Right cardiac atrium (tissue), 5 donors: ENCODE measurements at places on chromosomes 3 and 15. TPM values are rescaled to one million over a fixed set of nuclear protein-coding genes. Genes with fewer than 3 reads are reported as not detected.

Gene KBTBD8
- polyA plus RNA-seq: 2.0 TPM

Gene TRA2B
- polyA plus RNA-seq: 45.8 TPM

Gene OXTR
- 0.11 TPM for polyA plus RNA-seq

Gene FAM107A
- polyA plus RNA-seq: 52.7 TPM

Gene TTLL13
- polyA plus RNA-seq: 0.72 TPM

Gene P2RY1
- 1.1 TPM for polyA plus RNA-seq

Gene GNAI2
- polyA plus RNA-seq: 122 TPM

Gene COL7A1
- 8.7 TPM for polyA plus RNA-seq

Gene PTPN9
- 4.5 TPM for polyA plus RNA-seq

Gene MAGEL2
- polyA plus RNA-seq: 0.02 TPM

Gene CCDC12
- 58.0 TPM for polyA plus RNA-seq

Gene NBEAL2
- 13.7 TPM for polyA plus RNA-seq

Gene WDR53
- 10.3 TPM for polyA plus RNA-seq

DNA sequence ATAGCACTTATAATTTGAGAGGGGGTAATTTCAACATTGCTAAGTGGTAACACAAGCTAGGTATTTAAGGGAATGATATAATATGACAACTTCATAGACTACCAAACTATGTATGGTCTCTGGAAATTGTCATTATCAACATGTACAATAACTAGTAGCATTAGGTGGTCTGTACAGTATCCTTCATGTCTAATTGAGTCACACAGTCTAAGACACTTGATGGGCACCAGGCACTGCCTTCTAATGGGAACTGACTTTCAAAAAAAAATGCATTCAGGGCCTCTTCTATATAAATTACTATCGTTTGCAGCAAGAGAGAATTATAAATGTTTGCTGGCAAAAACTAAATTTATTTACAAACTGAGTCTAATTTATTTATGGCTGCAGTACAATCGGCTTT, 271.8 kb downstream of the MECOM start:
- DNase-seq: no peak

- no peak for DNase-seq
Observed at GRCh38 chr15:99185414-99186130, 63.8 kb downstream of the TTC23 start.

- DNase-seq: no peak
Observed at GRCh38 chr3:110413807-110414748, 657.5 kb upstream of the NECTIN3 start.

GRCh38 chr15:79582650-79583049, 150.5 kb downstream of the MINAR1 start:
- no peak for DNase-seq

DNA sequence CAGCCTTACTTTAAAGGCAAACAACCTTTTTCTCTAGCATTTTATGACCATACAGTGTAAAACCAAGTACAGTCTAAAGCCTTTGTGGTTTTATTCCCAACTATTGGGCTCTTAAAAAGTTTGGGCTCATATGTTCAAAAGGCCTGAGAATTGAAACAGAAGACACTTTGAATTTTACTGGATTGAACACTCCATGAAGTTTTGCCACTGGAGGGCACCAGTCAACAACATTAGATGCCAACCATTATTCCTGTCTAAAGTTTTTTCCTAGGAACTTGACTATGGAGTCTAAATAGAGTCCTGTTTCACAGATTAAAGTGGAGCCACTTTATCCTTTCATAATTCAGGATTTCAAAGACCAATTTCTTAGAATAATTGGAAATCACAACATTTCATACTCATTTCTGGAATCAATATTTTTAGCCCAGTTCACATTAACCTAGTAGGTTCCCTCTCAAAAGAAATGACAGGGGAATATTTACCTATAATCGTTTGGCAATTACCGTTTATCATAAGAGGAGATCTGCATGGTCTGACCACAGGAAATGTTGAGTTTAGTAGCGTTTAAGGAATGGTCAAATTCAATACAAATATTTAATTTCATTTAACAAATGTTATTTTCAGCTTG, 244.1 kb upstream of the PDZRN3 start:
- DNase-seq: no peak

DNA sequence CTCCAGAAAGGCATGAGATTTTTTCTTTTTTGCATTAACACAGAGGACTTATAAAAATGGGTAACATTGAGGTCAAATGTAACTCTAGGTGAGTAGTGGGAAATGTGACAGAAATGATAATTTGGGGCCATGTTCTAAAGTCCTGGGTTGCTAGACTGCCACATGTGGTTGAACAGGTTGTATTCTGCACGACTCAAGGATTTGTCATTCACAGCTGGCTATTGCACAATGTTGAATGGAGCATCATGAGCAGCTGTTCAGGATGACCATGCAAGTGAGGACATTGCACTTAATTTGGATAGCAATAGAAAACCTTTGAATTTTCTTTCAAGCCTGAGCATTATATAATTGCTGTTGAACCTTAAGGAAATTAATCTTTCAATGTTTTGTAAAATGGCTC, 396.6 kb downstream of the NAALADL2 start:
- DNase-seq: no peak

- peak; percentile 67 for DNase-seq
Observed at GRCh38 chr3:194574639-194575483, 58.4 kb downstream of the TMEM44 start.

DNA sequence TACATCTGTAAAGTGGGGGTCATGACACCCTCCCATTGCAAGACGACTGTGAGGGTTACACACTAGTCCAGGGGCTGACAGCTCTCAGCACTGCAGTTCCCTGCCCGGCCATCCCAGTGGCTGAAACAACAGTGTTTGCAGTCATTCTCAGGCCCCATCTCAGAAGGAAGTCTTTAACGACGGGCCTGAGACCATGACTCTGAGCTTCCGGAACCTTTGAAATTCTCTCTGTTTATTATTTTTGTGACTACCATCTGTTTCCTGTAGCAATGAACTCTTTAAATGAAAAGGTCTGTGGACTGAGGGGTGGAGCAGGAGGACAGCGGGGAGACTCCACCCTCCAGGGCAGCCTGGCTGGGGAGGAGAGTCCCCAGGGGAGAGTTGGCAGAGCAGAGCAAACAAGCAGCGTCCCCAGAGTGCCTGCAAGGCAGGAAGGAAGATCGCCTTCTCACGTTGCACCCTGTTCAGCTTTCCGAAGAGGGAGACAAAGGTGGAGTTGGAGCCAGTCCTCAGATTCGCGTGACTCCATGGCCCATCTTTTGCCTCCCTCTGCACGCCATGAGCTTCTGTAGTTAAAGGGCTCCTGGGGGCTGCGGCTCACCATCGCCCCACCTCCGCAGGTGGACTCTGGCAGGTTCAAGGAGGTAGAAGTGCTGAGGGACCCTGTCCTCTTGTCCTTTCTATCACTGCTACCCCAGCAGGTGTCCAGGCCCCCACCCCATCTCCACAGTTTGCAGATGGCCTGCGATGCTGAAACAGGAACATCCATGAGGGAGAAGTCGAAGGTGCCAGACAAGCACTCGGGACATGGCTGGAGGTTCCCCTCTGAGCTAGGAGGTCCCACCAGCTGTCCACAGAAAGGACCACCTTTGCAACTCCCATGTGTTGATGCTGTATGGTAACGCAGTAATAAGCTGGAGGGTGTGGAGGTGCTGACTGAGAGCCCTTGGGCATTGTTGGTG, 525.8 kb upstream of the PROK2 start:
- peak; percentile 59 for DNase-seq

DNA sequence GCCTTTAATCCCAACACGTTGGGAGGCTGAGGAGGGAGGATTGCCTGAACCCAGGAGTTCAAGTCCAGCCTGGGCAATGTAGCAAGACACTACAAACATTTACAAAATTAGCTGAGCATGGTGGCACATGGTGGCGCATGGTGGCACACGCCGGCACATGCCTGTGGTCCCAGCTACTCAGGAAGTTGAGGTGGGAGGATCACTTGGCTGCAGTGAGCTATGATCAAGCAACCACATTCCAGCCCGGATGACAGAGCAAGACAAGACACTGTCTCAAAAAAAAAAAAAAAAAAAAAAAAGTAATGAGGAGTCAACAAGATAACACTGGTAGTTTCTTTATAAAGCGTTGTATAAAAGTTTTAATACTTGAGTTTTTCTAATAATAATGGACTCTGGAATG, 10.1 kb downstream of the FEZF2 start:
- DNase-seq: no peak

GRCh38 chr3:175355801-175356335, 496.7 kb downstream of the NAALADL2 start:
- DNase-seq: no peak

DNA sequence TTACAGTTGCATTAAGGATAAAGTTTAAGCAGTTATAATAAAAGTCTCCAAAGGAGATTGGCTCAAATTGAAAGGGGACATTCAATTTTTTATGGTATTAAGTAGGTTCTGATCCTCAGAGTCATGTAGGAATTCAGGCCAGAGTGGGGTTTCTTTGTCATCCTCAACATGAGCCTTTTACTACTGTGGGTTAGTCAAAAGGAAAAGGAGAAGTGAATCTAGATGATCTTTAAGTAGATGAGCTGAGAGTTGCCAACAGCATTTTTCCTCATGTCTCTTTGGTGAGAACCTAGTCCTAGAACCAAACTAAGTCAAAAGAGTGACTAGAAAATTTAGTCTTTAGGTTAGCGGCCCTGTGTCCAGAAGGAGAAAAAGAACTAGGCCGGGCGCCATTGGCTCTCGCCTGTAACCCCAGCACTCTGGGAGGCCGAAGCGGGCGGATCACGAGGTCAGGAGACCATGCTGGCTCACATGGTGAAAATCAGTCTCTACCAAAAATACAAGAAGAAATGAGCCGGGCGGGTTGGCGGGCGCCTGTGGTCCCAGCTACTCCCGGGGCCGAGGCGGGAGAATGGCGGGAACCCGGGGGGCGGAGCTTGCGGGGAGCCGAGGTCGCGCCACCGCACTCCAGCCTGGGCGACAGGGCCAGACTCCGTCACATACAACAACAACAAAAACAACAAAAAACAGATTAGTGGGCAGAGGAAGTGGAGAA, 4.2 kb upstream of the CHL1 start:
- no peak for DNase-seq

DNA sequence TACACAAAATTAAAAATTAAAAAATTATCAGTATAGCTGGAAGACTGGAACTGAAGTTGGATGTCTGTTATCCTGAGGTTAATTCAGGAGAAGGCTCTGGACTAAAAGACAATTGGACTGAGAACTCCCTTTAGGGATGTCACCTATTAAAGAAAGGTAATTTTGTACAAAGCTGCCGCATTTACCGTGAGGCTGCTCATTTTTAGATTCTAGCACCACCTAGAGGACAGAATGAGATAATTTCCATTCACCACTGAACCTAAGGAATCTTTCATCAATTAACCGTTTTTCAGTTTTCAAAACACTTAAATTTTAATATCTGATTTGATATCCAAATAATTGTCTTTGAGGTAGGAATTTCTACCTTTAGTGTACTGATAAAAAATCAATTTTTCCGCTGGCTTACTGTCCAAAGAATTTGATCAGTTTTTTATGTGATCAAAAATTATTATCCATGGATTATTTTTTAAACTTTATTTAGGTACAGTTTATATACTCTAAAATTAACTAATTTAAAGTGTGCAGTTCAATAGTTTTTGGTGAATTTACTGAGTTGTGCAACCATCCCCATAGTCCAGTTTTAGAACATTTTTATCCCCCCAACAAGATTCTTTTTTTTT, 106.7 kb upstream of the TNIK start:
- DNase-seq: no peak

DNA sequence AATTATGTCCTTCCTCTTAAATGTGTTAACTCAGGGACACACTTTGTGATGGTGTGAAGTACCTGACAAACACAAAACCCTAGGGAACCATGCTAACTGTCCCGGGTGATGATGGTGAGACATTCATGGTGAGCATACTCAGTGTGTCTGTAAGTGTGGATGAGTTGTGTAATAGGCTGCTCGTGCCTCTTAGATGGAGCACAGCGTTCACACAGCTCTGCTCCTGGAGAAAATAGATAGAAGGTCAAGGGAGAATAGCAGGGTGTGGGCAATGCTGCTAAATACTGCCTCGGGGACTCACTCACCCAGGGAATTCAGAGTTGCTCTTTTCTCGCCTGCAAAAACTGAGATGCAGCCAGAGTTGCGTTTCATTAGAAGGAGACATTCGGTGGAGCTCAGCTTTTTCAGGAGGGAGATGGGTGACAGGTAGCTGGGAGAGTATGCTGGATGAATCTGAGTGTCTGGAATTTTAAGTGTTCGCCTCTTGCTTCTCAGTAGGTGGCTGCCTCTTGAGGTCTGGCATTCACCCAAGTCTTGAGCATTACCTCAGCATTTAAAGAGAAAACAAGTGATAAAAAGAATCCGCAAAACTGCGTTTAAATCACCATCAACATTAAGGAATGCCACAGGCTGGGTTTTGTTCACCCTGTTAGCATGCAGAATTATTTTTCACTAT, 813.2 kb downstream of the AGBL1 start:
- no peak for DNase-seq

GRCh38 chr3:175386630-175387029, 527.5 kb downstream of the NAALADL2 start:
- DNase-seq: no peak

DNA sequence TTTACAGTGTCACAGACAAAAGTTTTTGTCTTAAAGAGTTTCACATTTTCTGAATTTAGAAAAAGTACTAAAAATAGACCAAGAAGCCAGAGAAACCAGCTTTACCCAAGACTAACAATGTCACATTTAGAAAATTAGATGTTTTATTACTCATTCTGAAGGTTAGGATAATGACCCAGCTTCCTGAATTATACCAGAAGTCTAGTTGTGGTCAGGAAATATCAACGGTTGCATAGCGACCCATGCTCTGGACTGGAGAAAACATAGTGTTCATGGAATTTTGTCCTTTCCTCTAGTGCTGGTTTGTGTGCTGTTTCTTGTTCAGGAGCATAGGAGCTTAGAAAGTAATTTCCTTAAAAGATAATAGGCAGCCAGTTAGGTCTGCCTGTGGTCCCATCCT, 59.0 kb downstream of the DPPA2 start:
- DNase-seq: no peak

DNA sequence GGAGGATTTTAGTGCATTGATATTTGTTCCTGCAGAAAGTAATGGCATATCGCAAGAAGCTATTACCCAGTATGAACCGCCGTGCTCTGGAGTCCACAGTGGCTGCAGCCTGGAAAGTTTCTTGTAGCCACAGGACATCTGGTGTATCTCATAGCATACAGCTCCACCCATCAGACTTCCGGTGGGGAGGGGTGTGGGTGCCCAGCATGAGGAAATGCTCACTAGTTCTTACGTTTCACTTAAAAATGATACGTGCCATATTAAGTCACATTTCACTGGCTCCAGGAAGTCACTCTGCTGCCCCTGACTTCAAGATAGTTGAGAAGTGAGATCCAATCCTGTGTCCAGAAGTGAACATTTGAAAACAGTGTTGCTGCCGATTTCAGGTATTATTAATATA, 990.4 kb downstream of the GBE1 start:
- no peak for DNase-seq

GRCh38 chr15:50773389-50773788, 7.9 kb upstream of the SPPL2A start:
- no peak for DNase-seq
